ENCODE measurements at places on chromosomes 7 and 10. TPM values are rescaled to one million over a fixed set of nuclear protein-coding genes. Genes with fewer than 3 reads are reported as not detected.

DNA sequence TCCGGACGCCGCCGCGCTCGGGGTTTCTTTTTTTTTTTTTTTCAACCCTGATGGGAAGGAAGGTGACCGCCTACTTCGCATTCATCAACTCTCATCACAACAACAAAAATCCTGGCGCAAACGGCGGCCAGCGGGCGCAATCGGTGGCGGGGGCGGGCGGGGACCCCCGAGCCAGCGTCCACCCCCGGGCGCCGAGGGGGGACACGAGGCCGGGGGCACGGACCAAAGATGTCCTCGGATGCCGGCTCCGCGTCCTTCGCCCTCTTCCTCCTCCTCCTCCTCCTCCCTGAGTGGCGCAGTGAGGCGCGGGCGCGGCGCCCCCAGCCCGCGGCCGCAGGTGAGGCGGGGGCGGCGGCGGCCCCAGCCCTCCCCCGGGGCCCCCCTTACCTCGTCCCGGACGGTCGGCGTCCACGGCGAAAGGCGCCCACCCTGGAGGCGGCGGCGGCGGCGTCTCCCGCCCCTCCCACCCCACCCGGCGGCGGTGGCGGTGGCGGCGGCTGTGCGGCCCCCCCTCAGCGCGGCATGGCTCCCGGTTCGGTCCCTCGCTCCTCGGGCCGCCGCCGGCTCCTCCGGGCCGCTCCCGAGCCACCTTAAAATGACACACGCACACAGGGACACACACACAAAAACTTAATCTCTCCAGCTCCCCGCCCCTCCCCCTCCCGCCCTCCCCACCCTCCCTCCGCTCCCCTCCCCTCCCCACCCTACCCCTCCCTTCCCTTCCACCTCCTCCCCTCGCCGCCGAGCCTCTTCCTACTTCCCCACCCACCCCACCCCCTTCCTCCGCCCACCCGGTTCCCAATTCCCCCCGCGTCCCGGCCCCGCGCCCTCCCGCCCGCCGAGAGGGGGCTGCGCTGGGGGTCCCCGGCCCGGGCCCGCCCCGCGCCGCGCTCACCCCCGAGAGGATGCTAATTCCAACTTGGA is at the start of gene CTBP2:
Gene CTBP2, minus strand, starts transcription at position 632 of the 924 bp plus-strand sequence.
- peak within 1 kb of the TSS; percentile 57 for H3K4me3 ChIP-seq
- no peaks in the 10 kb centered on the region for H3K27me3 ChIP-seq
- H3K4me1 ChIP-seq, result no peaks in the 10 kb centered on the region
- H3K36me3 ChIP-seq, result no peaks in the 10 kb centered on the region
- no peak within 1 kb of the TSS for H3K27ac ChIP-seq
- DNase-seq, result no peak

GRCh38 chr7:147279514-147279913 is 1162.9 kb downstream of the CNTNAP2 start:
- H3K36me3 ChIP-seq, result no peaks in the 10 kb centered on the region
- no peak for DNase-seq
- no peaks in the 10 kb centered on the region for H3K4me1 ChIP-seq
- H3K27ac ChIP-seq, result no peak overlapping the region
- no peak overlapping the region for H3K4me3 ChIP-seq

DNA sequence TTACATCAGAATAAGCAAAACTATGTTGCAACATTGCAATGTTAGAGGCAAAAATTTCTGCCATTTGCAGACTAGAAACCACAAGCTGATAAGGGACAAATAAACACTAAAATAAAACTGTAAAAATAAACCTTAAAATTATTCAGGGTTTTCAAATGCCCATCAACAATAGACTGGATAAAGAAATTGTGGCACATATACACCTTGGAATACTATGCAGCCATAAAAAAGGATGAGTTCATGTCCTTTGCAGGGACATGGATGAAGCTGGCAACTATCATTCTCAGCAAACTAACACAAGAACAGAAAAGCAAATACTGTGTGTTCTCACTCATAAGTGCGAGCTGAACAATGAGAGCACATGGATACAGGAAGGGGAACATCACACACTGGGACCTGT is 385.0 kb downstream of the PHF14 start:
- no peak overlapping the region for H3K4me3 ChIP-seq
- no peak overlapping the region for H3K27ac ChIP-seq
- no peak for DNase-seq
- H3K4me1 ChIP-seq, result no peaks in the 10 kb centered on the region
- no peaks in the 10 kb centered on the region for H3K27me3 ChIP-seq
- no peaks in the 10 kb centered on the region for H3K36me3 ChIP-seq

- H3K27me3 ChIP-seq, result no peaks in the 10 kb centered on the region
- H3K36me3 ChIP-seq, result peaks cover 35% of the 10 kb centered on the region
- H3K27ac ChIP-seq, result peak overlapping the region; percentile 98
- H3K4me1 ChIP-seq, result peaks cover 77% of the 10 kb centered on the region
Observed at GRCh38 chr10:109912335-109913281, 10.7 kb downstream of the XPNPEP1 start.

- H3K27me3 ChIP-seq, result no peaks in the 10 kb centered on the region
- no peaks in the 10 kb centered on the region for H3K4me1 ChIP-seq
- no peak for DNase-seq
Observed at GRCh38 chr10:4202938-4203337, 417.9 kb upstream of the KLF6 start.

- DNase-seq, result no peak
- H3K27ac ChIP-seq, result no peak overlapping the region
- H3K4me1 ChIP-seq, result no peaks in the 10 kb centered on the region
- H3K36me3 ChIP-seq, result no peaks in the 10 kb centered on the region
- no peaks in the 10 kb centered on the region for H3K27me3 ChIP-seq
Observed at GRCh38 chr10:59265141-59265540, 88.7 kb downstream of the PHYHIPL start.

- peaks cover 16% of the 10 kb centered on the region for H3K4me1 ChIP-seq
- H3K4me3 ChIP-seq, result no peak overlapping the region
- no peaks in the 10 kb centered on the region for H3K36me3 ChIP-seq
- H3K27ac ChIP-seq, result no peak overlapping the region
- DNase-seq, result no peak
Observed at GRCh38 chr7:101536668-101537067, 92.4 kb downstream of the MYL10 start.

Gene SEC31B
- 26.6 TPM for total RNA-seq

- H3K36me3 ChIP-seq, result no peaks in the 10 kb centered on the region
- H3K27me3 ChIP-seq, result no peaks in the 10 kb centered on the region
- no peak overlapping the region for H3K27ac ChIP-seq
Observed at GRCh38 chr10:12412666-12413368, 63.5 kb downstream of the CAMK1D start.

DNA sequence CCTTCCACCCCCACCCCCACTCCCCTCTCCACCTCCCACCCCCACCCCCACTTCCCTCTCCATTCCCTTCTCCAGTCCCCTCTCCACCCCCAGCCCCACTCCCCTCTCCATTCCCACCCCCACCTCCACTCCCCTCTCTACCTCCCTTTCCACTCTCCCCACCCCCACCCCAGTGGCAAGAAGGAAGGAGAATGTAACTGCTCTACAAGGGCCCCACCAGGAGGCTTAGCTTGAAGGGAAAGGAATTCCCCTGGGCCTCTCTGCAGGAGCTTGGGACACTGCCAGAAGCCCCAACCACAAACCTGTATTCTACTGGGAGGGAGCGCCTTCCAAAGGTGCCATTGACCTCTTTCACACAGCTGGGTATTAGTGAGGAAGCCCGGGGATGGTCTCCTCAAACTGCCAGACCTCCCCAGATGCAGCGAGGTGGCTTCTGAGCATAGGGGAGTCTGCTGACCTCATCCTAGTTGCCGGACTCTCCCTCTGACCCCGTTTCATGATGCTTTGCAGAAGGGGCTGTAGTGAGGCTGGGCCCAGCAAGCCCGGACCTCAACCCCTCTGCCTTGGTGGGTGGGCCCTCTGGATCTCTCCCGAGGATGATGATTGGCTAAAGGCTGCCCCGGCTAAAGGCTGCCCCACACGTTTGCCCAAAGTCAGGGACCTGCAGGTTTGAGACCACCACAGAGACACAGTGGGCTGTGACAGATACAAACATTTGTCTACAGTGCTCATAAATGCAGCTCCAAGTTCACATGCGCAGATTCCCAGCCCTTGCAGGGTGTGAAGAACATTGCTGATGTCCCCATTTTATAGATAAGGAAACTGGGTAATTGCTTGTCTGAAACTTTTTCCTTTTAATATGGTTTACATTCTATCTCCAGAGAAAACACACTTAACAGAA is 2.9 kb downstream of the DEPP1 start:
- H3K27me3 ChIP-seq, result no peaks in the 10 kb centered on the region
- H3K27ac ChIP-seq, result no peak overlapping the region
- no peak overlapping the region for H3K4me3 ChIP-seq
- DNase-seq, result no peak
- peaks cover 22% of the 10 kb centered on the region for H3K4me1 ChIP-seq
- no peaks in the 10 kb centered on the region for H3K36me3 ChIP-seq

DNA sequence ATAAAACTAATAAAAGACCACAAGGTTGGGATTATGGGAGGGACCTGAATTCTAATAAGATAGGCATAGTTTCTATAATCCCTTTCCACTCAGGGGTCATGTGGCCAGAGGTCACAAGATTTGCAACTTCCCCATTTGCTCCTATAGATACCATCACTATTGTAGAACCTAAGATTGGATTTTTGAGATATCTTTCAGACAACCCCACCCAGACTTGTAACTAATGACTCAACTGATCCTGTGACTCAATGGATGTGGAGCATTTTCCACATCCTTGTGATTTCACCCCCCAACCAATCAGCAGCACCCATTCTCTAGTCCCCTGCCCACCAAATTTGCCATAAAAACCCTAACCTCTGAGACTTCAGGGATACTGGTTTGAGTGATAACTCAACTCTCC is 51.9 kb upstream of the PIK3AP1 start:
- no peak overlapping the region for H3K27ac ChIP-seq
- H3K36me3 ChIP-seq, result peaks cover 4% of the 10 kb centered on the region
- H3K27me3 ChIP-seq, result no peaks in the 10 kb centered on the region
- no peaks in the 10 kb centered on the region for H3K4me1 ChIP-seq
- no peak overlapping the region for H3K4me3 ChIP-seq

GRCh38 chr7:4612939-4613841 is 68.9 kb upstream of the FOXK1 start:
- no peaks in the 10 kb centered on the region for H3K27me3 ChIP-seq
- no peaks in the 10 kb centered on the region for H3K4me1 ChIP-seq
- no peaks in the 10 kb centered on the region for H3K36me3 ChIP-seq
- no peak overlapping the region for H3K4me3 ChIP-seq
- H3K27ac ChIP-seq, result no peak overlapping the region

Gene ADCY1
- total RNA-seq, result not detected

Gene ANK3
- 7.0 TPM for total RNA-seq

DNA sequence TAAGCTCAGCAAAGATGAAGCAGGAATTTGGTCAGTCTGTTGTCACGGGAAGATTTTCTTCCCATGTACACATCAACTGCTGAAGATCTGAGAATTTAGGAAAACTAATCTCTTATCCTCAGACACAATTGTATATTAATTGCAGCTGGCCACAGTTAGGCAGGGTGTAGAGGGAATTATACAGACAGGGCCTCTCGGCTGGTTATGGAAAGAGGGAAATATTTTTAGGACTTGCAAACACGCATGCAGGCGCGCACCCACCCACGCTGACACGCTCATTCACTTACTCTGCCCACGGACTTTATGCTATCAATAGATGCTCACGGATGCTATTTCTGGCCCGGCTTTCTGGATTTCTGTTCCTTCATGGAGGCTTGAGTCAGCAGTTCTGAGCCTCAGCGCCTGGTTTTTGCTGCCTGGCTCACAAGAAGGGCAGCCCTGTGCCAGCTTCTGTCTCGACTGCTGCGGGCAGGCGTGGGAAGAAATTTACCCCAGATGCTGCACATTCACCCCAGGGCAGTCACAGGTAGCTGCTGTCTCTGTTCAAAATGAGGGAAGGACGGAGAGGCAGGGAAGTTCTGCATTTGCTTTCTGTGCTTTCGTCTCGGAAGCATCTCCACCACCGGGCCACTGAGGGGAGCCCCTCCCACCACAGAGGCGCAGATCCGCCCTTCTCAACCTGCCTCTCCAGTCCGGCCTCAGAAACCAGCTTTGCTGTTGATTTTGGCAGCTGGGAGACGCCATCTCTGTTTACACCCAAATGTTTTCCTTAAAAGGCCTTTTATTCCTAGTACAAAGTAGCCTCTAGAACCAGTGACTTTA is 116.3 kb upstream of the BTBD16 start:
- H3K36me3 ChIP-seq, result no peaks in the 10 kb centered on the region
- H3K27me3 ChIP-seq, result no peaks in the 10 kb centered on the region
- H3K4me3 ChIP-seq, result no peak overlapping the region
- no peak for DNase-seq

GRCh38 chr10:82558014-82558607 is 683.1 kb downstream of the NRG3 start:
- no peak overlapping the region for H3K4me3 ChIP-seq
- DNase-seq, result no peak
- H3K36me3 ChIP-seq, result no peaks in the 10 kb centered on the region
- no peaks in the 10 kb centered on the region for H3K27me3 ChIP-seq
- no peaks in the 10 kb centered on the region for H3K4me1 ChIP-seq

GRCh38 chr10:69472544-69472943 is 21.3 kb downstream of the TSPAN15 start:
- H3K36me3 ChIP-seq, result no peaks in the 10 kb centered on the region
- no peaks in the 10 kb centered on the region for H3K4me1 ChIP-seq
- DNase-seq, result no peak
- H3K27me3 ChIP-seq, result no peaks in the 10 kb centered on the region

Gene CACNB2
- not detected for total RNA-seq

GRCh38 chr10:97791824-97792721 is 20.3 kb upstream of the SFRP5 start:
- peak; percentile 69 for DNase-seq
- H3K27ac ChIP-seq, result no peak overlapping the region
- H3K36me3 ChIP-seq, result no peaks in the 10 kb centered on the region
- H3K4me1 ChIP-seq, result no peaks in the 10 kb centered on the region
- no peaks in the 10 kb centered on the region for H3K27me3 ChIP-seq

Gene PTN
- total RNA-seq, result not detected

- no peak for DNase-seq
- H3K4me3 ChIP-seq, result no peak overlapping the region
- no peaks in the 10 kb centered on the region for H3K4me1 ChIP-seq
- no peak overlapping the region for H3K27ac ChIP-seq
- no peaks in the 10 kb centered on the region for H3K27me3 ChIP-seq
- H3K36me3 ChIP-seq, result no peaks in the 10 kb centered on the region
Observed at GRCh38 chr10:123442901-123443300, 223.3 kb upstream of the GPR26 start.

Data from Karpas-422 (cell line).